ENCODE measurements at places on chromosomes 1 and 21.

- no peak for DNase-seq
These were observed 101.1 kb downstream of the ADARB1 start for GRCh38 chr21:45175326-45176095.

DNA sequence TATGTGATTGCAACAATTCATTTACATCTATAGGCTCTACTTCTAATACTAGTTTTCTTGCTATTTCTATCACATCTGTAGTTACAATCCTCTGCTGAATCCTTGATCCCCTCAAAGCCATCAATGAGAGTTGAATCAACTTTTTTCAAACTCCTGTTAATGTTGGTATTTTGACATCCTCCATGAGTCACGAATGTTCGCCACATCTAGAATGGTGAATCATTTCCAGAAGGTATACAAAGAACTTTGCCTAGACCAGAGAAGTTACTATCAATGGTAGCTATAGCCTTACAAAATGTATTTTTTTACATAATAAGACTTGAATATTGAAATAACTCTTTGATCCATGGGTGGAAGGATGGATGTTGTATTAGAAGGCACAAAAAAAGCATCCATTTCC lies 110.0 kb downstream of the AMY1C start:
- no peak for DNase-seq

GRCh38 chr1:21157868-21158267 lies 18.8 kb downstream of the EIF4G3 start:
- DNase-seq, result no peak

- no peak for DNase-seq
These were observed 9.3 kb upstream of the F3 start for GRCh38 chr1:94550800-94551241.

GRCh38 chr1:145887631-145888030 lies 2.0 kb upstream of the ANKRD35 start:
- DNase-seq, result no peak

DNA sequence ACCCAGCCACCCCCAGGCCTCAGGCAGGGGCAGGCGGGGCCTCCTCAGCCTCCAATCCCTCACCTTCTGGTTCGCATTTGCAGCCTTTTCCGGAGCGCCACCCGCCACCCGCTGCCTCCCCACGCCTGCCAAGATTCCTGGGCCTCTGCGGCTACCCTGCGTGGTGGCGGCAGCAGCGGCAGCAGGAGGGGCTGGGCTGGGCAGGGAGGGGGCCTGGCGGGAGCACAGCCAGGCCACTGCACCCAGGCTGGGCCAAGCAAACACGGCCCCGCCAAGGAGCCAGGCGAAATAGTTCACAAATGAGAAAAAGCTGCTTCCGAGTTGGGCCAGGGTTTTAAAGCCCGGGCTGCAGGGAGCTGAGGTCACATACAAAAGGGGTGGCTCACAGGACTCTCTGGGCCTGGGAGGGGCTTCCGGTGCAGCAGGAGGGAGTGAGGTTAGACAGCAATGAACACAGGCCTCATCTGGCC lies 9.8 kb downstream of the COL8A2 start:
- no peak for DNase-seq

GRCh38 chr1:86466986-86467385 lies 1.7 kb upstream of the CLCA1 start:
- no peak for DNase-seq

GRCh38 chr1:47655521-47656300 lies 217.9 kb downstream of the FOXD2 start:
- no peak for DNase-seq

DNA sequence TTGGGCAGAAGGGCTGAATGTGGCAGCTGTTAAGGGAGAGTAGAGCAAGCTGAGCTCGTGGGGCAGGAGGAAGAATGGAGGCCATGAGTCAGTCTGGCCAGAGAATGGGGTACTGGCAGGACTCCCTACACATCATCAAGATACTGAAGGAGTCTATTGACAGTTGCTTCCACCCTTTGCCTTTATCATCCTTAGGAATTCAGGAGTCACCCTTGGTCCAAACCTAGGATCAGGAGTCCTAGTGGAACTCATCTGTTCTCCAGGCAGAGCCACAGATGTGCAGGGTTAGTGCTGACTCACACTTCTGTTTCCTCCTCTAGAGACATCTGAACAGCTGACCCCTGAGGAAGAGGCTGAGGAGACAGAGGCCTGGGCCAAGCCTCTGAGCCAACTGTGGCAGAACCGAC lies 18.7 kb upstream of the ST3GAL3 start:
- no peak for DNase-seq

DNA sequence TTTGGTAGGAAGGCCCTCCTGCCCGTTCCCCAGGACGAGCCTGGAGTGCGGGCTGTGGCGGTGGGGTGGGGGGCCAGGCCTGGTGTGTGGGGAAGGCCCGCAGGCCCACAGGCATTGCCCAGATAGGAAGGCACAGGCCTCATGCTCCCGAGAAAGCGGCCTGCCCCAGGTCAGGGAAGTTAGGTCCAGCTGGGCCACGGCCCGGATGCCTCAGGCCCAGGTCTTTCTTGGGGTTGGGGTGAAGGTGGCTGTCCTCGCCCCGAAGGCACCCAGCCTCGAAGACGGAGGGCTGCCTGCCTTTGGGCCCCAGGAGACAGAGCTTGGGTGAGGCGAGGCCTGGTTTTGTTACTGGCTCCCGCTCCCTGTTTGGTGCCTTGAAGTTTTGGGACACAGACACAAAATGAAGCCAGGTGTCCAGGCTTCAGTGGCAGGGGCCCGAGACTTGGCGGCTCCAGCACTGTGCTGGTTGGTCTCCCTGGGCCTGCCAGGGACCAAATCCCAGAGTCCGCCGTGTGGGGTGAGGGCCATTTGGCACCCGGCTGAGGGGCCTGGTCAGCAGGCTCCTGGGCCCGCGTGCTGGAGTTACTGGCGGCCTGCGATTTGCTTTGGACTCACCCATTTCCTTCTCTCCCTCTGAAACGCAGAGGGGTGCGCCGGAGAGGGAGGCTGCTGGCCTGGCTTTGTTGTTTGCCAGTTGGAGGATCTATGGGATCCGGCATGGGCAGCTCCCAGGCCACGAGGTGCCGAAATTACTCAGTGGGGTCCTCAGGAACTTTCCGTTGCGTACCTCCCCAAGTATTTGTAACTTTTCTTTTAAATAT lies 2.0 kb downstream of the SKI start:
- no peak for DNase-seq

GRCh38 chr1:110130989-110131388 lies 18.7 kb downstream of the UBL4B start:
- no peak for DNase-seq

DNA sequence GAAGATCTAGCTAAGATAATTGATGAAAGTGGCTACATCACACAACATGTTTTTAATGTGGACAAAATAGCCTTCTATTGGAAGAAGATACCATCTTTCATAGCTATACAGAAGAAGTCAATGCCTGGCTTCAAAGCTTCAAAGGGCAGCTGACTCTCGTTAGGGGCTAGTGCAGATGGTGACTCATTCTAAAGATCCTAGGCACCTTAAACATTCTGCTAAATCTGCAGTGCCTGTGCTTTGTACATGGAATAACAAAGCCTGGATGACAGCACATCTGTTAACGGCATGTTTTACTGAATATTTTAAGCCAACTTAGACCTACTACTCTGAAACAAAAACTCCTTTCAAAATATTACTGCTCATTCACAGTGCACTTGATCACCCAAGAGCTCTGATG lies 65.6 kb upstream of the USP24 start:
- no peak for DNase-seq

GRCh38 chr1:156150333-156151011 lies 2.9 kb upstream of the SEMA4A start:
- DNase-seq, result no peak

DNA sequence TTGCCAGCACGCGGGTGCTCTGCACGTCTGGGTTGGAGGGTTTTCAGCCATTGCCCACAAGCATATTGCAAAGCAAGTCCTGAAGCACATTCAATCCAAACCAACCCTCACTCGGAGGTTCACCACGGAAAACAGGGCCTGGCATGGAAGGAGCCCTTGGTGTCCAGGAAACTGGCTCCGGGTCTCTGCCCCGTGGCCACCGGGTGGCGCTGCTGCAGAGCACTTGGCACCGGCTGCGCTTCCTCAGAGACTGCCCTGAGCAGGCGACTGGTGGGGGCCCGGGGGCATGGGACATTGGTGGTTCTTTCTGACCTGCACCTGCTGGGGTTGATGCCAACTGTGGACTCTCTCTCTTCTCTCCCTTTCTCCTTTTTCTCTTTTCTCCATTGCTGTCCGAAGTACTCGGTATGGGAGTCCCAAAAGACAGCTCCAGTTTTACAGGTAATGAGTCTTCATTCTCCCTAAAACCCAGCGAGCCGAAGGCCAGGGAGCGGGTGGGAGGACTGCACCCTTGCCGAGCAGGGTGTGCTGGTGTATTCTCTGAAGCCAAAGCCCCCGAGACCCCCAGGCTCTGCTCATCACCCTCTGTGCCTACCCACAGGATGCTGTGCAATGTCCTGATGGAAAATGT lies 4.1 kb upstream of the KCNAB2 start:
- no peak for DNase-seq

DNA sequence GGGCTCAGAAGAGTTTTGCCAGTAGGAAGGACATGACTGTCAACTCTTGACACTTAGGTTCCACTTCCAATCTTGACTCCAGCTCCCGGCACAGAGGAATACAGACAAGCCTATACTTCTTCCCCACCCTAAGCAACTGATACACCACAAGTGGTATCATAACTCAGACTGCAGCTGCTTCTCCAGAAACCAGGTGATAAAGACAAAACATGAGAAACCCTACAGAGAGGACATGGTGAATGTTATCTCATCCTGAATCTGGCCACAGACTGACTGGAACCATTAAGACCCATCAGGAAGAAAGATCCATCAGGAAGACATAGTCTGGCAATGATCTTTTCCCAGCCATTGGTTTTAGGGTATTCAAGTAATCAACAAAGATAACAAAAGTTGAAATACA lies 13.8 kb downstream of the PAXBP1 start:
- no peak for DNase-seq

DNA sequence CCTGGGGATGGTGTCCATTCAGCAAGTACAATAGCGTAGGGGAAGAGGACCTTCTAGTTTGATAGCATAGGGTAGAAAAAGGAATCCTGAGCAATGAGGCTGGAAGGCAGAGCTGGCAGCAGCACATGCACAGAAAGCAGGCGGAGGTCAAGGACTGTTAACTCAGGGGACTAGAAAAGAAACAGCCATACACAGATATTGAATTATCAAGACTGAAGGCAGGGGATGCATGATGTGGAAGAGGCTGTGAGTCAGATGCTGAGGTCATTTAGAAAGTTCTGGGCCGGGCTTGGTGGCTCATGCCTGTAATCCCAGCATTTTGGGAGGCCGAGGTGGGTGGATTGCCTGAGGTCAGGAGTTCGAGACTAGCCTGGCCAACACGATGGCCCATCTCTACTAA lies 65.6 kb downstream of the OPTC start:
- peak; percentile 24 for DNase-seq

DNA sequence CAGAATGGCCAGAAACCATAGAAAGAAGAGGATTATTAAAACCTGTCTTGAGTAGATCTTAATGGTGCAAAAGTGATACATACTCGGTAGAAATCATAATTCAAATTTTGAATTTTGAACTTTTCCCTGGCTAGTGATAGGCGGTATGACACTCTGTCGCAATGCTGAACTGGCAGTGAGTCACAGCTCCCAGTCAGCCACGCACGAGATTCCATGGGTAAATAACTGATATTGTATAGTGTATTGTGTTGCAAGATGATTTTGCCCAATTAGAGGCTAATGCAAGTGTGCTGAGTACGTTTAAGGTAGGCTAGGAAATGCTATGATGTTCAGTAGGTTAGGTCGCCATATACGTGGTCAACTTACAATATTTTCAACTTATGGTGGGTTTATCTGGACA lies 207.0 kb downstream of the SIPA1L2 start:
- no peak for DNase-seq

DNA sequence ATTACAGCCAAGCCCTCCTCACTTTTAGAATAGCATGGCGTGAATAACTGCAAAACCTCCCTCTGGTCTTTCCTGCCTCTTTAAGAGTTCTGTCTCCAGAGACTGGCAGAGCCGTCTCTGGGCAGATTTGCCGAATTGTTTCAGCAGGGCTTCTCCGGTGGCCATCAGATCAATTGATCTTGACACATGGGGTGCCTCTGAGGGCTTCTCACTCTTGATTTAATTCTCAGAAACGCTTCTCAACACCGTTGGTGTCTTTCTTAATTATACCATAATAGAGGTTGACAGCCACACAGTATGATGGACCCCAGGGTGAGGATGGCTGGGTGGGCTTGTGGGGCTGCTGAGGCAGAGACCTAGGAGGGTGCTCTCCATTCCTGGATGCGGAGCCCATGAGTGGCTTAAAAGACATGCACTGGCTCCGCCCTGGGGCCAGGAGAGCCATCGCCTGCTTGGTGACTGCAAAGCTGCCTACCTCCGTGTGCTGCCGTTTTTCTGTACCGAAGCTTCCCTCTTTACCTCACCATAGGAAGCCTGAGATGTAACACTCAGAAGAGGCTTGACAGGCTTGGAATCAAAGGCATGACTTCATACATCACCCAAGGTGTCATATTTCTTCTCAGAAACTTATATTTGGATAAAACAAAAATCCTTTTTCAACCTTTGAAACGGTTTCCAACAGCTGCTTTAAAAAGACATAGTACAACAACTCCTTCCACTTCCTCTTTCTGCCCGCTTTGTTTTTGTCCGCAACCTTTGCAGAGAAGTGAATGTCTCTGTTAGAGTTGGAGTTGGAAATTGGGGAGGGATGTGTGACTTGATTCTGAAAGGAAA lies 82.9 kb downstream of the GALNT2 start:
- DNase-seq, result no peak

DNA sequence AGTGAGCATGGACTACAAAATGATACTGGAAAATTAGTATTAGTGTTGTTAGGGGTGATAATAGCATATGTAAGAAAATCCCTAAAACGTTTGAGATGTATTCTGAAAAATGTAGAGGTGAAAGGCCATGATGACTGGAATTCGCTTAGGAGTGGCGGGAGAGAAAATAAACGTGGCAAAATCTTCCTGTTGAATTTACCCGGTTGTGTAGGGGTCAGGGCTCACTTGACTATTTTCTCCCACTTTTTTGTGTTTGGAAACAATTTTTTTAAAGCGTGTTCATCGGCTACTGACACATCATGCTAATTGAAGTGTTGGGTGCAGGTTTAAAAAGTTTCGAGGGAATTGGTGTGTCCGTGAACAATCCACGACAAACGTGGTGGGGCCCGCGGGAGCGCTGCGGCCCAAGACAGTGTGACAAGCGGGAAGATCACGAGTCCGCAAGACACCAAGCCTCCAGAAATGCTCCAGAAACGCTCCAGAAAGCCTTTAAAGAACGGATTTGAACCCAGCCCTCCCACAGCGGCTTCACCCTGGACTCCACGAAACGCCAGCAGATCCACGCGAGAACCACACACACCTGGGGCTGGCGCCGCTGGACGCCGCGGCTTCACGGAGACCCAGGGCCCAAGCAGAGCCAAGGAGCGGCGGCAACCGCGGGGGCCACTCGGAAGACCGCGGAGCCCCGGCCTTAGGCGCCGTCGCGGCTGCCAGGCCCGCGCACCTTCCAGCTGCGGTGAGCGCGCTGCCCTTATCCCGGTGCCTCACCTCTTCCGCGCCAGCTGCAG lies 573 bp downstream of the PSMG1 start:
- no peak for DNase-seq

GRCh38 chr21:43646550-43647260 lies 12.6 kb downstream of the HSF2BP start:
- DNase-seq, result peak; percentile 84

- DNase-seq, result no peak
These were observed 22.1 kb upstream of the DIP2A start for GRCh38 chr21:46436621-46437020.

GRCh38 chr1:73903092-73903491 lies 294.9 kb downstream of the LRRIQ3 start:
- no peak for DNase-seq

All from Panc1 (cell line).